ENCODE measurements at places on chromosomes 3 and 15.

DNA sequence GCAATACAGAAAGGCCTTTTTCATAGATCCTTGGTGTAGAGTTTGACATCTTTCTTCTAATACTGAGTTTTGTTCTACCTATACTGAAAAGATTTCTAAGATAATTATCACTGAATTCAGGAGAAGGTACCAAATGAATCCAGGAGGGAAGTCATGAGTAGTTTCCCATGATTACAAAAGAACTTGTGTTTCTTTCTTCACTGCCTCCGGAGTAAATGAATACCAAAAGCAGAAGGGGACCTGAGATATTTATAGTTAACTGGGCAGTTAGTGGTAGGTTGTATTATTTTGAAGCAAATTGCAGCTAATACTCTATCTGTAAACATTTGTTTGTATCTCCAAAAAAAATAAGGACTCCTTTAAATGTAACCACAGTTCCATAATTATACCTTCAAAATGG, 175.4 kb downstream of the SUCNR1 start:
- DNase-seq: no peak

DNA sequence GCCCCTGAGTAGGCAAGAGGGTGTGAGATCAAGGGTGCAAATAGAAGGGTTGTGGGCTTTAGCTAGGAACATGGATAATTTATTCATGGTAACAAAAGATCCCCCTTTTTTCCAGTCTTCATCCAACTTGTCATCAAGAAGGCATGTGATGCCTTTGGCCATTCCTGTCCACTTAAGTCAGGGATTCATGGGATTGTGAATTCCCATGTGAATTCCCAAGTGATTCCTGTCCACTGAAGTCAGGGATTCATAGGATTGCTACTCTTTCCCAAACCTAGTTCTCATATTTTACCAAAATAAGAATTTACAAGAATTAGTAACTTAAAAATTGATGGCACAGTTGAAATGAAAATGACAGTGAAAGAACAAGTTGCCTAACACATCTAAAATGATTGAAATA, 40.8 kb downstream of the HMG20A start:
- no peak for DNase-seq

- DNase-seq: no peak
These were observed 208.0 kb upstream of the MME start for GRCh38 chr3:154872074-154872473.

- DNase-seq: no peak
These were observed 826.6 kb downstream of the SQOR start for GRCh38 chr15:46461416-46461815.

GRCh38 chr15:91348752-91349500, 248.9 kb downstream of the SV2B start:
- no peak for DNase-seq

DNA sequence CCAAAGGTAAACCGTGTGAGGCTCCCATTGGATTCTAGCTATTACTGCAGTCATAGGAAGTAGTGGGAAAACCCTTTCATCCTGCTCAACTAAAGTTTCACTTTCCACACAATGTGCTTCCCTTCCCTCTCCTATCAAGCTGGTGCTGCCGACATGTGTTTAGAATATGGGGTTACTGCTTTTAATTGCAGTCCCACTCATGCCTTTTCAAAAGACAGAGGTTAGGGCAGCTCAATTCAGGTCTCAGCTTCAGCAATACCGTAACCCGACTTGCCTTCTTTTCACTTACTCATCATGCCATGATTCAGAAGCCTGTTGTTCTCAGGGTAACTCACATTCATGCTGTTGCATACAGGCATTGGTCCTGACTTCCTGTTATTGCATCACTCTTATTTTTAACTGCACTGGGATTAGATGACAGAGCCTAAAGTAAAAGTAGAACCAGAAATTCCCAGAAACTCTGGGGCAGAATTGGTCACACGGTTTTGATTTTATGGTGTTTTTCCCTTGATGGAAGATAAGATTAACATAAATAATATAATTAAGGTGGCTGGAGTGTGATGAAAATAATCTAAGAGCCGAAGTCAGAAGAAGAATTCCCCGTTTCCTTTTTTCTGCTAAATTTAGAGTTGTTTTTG, 45.7 kb downstream of the C2CD4B start:
- DNase-seq: peak; percentile 19

GRCh38 chr15:60122691-60123090, 118.6 kb downstream of the FOXB1 start:
- DNase-seq: no peak

- no peak for DNase-seq
These were observed 145.1 kb downstream of the VGLL4 start for GRCh38 chr3:11498646-11499045.

GRCh38 chr15:64224511-64224910, 61.7 kb upstream of the PPIB start:
- no peak for DNase-seq

DNA sequence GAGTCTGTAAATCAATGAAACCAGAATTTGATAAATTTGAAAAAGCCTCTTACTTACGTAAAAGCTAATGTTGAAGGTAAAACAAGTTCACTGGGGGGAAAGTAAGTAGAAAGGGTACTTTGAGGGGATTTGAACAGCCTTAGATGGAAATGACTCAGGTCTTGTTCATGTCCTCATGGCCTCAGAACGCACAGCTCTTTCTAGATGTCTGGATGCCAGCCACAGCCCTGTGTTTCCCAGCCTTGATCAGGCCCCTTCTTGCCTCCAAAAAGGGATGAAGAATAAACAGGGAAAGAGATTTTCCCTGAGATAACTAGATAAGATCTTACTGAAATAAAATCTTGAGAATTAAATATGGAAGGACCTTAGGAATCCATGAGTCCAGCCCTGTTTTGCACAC, 237.1 kb upstream of the GOLGA6L4 start:
- no peak for DNase-seq

GRCh38 chr15:32641517-32642059, at the start of gene SCG5:
Gene SCG5 (plus strand): TSS chr15:32641710. CDS start chr15:32643593, 1,883 bp downstream.
- no peak for DNase-seq

GRCh38 chr15:66646799-66647198, 55.2 kb upstream of the SMAD6 start:
- DNase-seq: no peak

GRCh38 chr3:9765865-9766264, 3.9 kb downstream of the CAMK1 start:
- DNase-seq: no peak

- no peak for DNase-seq
These were observed 150.1 kb downstream of the MEX3B start for GRCh38 chr15:81895723-81896122.

DNA sequence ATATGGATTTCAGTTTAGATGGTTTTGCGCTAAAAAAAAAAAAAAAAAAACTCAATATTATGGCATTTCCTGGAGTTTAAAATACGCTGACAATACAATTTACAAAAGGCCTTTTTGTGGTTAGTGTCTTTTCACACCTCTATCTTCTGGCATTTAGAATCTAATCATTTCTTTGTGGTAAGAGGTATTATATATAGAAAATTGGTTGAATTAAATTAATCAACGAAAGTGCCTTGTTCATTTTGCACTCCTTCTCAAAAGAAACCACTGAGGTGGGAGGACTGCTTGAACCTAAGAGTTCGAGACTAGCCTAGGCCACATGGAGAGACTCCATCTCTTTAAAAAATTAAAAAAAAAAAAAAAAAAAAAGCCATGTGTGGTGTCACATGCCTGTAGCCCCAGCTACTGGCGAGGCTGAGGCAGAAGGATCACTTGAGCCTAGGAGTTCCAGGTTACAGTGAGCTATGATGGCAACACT, 90.0 kb upstream of the ICE2 start:
- DNase-seq: no peak

DNA sequence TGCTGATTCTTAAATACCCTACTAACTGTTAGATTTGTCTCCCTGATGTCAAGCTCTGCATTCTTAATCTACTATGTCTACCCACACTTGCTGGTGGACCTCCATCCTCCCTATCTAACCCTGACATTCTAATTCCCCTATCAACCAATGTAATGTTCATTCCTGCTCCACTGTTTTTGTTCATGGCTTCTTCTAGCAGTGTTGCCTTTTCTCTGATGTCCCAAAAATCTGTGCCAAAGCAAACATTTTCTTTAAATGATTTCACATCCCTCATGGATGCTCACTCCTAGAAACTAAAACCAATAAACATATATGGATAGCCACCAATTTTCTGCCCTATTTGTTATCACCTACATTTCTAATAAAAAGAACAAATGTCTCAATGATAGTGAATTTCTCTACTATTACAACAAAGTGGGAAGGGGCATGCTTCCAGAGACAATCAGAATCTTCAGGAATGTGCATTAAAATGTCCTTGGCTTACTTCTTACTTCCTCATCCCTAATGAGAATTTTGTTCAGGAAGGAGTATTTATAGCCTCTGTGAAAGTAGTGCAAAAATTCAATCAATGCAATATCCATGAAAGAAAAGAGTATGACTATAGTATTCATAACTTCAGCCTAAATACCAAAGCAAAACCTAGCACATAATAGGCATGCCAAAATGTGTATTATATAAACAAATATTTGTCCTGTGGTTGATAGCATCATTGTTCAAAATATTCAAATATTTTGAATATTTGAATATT, 273.3 kb downstream of the ZNF385D start:
- DNase-seq: no peak

DNA sequence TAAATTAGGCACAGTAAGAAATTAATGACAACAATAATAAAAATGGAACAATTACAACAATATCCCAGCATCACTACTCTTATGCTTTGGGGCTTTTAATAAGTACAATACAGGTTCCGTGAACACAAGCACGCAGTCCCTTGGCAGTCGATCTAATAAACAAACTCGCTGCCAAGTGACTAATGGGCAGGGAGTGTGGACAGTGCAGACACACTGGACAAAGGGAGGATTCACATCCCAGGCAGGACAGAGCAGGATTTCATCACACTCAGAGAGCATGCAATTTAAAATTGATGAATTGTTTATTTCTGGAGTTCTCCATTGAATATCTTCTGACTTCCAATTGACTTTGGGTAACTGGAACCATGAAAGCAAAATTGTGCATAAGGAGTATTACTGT, 524.1 kb upstream of the CFAP20DC start:
- DNase-seq: no peak

- no peak for DNase-seq
These were observed 38.0 kb downstream of the SSR3 start for GRCh38 chr3:156516961-156517360.

GRCh38 chr15:67201136-67201535, 53.3 kb downstream of the AAGAB start:
- no peak for DNase-seq

GRCh38 chr3:147311716-147312115, 94.6 kb downstream of the ZIC4 start:
- DNase-seq: no peak

GRCh38 chr3:186315581-186316354, 46.3 kb downstream of the DGKG start:
- no peak for DNase-seq

GRCh38 chr15:51380999-51381806, 39.7 kb downstream of the GLDN start:
- no peak for DNase-seq

DNA sequence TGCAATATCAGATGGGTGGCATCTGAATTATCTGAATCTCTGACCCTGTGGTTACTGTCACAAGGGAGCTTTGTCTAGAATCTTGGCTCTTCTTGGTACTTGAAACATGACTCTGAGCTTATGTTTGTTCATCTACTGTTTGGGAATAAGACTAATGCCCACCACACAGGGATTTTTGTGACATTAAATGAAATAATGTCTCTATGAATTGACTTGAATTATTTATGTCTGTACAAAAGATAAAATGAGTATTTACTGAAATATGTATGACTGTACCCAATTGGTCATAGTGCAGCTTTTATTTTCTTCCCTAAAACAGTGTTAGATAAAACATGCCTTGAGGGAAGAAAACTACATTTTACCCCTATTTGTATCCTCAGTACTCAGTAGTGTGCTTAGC, 87.9 kb upstream of the ZPLD1 start:
- DNase-seq: no peak

DNA sequence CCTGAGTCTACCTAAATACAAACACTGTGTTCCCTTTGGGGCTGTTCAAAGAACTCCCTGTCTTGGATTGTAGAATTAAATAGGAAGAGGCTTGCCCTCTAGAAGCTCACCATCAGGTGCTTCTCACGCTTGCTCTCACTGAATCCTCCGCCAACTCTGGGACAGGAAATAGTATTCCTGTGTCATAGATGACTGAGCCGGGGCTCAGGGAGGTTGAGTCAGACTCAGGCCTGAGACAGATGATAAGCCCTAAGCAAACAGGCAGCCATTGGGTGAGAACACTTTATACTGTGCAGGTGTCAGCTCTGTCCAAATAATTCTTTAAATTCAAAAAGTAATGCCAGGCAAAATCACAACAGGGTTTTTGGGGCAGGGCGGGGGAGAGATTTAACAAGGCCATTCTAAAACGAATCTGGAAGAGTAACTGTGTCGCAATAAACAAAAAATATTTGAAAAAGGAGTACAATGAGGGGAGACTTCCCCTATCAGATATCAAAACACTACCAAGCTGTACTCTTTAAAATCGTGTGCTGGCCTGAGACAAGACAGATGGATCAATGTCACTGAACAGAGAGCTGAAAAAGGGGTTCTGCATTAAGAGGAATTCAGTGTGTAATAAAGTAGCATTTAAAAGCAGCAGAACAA, 59.0 kb downstream of the EPHB3 start:
- DNase-seq: no peak

DNA sequence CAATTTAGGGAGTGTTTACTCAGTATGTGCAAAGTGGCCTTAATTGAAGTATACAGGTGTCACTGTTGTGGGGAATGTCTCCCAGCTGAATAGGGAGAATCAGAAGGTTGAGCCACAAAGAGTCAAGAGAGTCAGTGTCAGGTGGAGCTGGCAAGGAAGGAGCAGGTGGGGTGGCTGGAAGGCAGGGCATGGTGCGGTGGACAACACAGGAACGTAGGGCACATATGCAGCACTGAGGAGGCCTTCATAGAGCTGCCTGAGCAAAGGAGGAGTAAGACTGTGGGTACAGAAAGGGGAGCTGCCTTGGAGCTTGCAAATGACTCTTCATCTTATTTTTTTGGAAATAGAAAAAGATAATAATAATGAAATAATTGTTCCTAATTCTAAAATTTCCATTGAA, 20.0 kb downstream of the ARHGEF3 start:
- DNase-seq: no peak

GRCh38 chr3:193114431-193115340, 126.3 kb upstream of the PLAAT1 start:
- DNase-seq: no peak

GRCh38 chr3:40255532-40255931, 54.0 kb upstream of the EIF1B start:
- DNase-seq: no peak

GRCh38 chr3:52552089-52552488, 15.7 kb downstream of the UQCC5 start:
- DNase-seq: no peak

GRCh38 chr3:197997936-197998335, 37.9 kb downstream of the LMLN start:
- no peak for DNase-seq

Data from stimulated activated CD4-positive, alpha-beta T cell treated with anti-CD3 and anti-CD28 coated beads, Interleukin-4, amount 100 ng/mL, for 48 hours (primary cell).